ENCODE measurements at places on chromosomes 13 and 19.

DNA sequence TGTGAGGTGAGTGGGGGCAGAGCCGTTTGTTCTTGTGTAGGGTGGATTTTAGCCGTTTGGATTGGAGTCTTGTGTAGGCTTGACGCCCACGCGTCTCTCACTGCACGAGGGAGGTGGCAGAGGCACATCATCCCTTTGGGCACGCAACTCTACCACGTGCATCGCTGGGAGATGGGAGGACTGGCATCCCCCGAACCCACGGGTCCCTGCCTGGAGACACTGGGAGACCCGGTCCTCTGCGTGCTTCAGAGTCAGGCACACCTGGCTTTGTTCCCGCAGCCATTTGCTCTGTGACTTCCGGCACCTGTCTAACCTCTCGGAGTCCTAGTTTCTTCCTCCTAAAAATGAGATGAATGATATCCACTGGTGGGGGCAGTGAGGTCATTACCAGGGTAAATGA, 6.4 kb downstream of the ARHGEF7 start:
- DNase-seq = peak; percentile 84

DNA sequence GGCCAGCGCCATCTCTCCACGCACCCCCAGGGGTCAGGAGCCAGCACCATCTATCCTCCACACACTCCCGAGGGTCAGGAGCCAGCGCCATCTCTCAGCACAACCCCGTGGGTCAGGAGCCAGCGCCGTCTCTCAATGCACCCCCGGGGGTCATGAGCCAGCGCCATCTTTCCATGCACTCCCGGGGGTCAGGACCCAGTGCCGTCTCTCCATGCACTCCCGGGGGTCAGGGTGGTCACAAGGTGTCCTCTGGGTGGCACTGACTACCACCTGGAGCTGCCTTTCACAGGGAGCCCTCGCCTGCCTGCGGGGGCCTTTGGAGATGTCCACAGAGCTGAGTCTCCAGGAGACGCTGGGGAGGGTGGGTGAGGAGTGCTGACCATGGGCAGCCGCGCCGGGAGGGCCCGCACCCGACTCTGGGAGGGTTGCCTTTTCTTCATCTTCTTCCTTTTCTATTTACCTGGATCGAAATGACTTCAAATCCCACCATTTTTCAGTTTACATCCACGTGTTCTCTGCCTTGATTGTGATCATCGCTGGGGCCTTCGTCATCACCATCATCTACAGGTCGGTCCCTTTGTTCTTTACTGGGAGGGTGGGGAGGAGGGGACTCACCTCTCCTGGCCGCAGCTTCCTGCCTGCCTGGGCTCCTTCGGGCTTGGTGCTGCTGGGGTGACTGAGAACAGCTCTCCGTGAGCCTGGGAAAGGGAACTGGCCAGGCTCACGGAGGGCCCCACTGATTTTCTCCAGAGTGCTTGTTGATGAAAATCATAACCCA, 19.1 kb downstream of the TEX29 start:
- no peak for DNase-seq

- peak; percentile 78 for DNase-seq
These were observed 2.5 kb upstream of the LHB start for GRCh38 chr19:49019242-49019932.

GRCh38 chr19:9877780-9878510, 42.8 kb downstream of the PIN1 start:
- DNase-seq = no peak

- peak; percentile 54 for DNase-seq
These were observed 3.6 kb downstream of the LGALS7 start for GRCh38 chr19:38769635-38770211.

DNA sequence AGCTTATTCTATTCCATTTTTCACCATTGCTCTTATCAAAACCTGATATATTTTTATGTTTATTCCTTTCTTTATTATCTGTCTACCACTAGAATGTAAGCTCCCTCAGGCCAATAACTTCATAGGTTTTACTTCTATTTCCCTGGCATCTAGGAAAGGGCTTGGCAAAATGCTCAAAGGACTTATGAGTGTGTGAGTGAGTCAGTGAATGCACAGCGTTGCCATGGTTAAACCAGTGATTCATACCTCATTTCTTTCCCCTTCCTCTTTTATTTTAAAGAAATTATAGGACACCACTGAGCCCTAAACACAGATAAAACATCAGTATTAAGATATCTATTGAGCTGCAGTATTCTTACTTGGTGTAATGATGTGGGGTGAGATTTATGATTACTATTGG, 162.1 kb downstream of the GPC6 start:
- no peak for DNase-seq

- peak; percentile 61 for DNase-seq
These were observed 71.7 kb downstream of the KDM4B start for GRCh38 chr19:5040544-5041167.

All from posterior cingulate gyrus (tissue), 11 donors.